ENCODE measurements at places on chromosomes 6 and 20.

- no peak for DNase-seq
Observed at GRCh38 chr20:17925141-17925939, 43.3 kb downstream of the SNX5 start.

DNA sequence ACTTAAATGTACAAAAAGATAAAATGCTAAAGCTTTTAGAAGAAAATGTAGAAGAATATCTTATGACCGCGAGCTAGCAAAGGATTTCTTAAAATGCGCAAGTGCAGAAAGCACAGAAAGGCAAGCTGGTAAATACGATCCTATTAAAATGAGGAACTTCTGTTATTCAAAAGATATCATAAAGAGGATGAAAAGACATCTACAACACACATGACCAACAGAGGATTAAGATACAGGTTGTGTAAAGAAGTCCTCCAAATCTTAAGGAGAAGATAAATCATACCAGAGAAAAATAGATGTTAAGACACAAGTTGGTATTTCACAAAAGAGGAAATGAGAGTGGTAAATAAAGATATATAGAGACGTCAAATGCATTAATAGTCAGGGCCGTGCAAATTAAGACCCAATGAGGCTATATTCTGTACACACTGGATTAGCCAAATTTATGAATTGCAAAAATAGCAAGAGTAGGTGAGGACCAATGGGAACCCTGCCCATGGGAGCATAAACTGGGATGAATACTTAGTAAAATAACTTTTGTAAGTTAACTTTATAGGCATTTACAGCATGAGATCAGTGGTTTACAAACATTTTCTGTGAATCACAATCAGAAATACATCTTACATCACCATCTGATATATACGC is 23.0 kb downstream of the APCDD1L start:
- DNase-seq = no peak

- no peak for DNase-seq
Observed at GRCh38 chr6:64034910-64035655, 399.5 kb downstream of the PHF3 start.

- no peak for DNase-seq
Observed at GRCh38 chr6:167027772-167028171, 28.6 kb downstream of the CEP43 start.

DNA sequence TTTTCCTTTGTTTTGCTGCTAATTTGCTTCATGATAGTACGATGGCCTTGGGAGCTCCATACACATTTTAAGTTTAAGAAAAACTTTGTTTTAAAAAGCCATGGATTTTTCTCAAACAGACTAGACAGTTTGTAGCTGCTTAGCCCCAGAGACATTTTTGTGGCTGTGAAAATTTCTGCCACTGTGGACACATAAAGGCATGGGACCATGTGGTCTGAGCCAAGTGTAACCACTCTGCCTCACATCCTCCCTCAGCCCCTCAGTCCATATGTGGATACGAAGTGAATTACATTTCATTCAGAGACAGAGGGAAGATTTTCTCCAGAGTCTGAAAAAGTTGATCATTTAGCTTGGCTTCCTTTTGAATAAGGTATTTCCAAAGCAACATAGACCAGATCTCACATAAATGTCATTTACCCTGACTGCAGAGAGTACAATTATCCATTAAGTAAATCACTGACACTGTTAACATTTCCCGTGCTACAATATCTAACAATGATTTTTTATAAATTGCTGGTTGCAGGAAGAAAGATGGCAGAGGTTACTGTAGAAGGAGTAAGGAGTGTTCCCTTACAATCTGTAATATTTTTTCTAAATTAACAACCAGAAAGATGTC is 87.4 kb downstream of the GJA1 start:
- no peak for DNase-seq

GRCh38 chr6:151240791-151241642 is 1.2 kb downstream of the AKAP12 start:
- no peak for DNase-seq

GRCh38 chr6:49923826-49924225 is 40.1 kb downstream of the DEFB114 start:
- no peak for DNase-seq

- no peak for DNase-seq
Observed at GRCh38 chr6:158559338-158559894, 475 bp upstream of the TMEM181 start.

GRCh38 chr6:158905277-158905676 is 86.1 kb upstream of the EZR start:
- no peak for DNase-seq

DNA sequence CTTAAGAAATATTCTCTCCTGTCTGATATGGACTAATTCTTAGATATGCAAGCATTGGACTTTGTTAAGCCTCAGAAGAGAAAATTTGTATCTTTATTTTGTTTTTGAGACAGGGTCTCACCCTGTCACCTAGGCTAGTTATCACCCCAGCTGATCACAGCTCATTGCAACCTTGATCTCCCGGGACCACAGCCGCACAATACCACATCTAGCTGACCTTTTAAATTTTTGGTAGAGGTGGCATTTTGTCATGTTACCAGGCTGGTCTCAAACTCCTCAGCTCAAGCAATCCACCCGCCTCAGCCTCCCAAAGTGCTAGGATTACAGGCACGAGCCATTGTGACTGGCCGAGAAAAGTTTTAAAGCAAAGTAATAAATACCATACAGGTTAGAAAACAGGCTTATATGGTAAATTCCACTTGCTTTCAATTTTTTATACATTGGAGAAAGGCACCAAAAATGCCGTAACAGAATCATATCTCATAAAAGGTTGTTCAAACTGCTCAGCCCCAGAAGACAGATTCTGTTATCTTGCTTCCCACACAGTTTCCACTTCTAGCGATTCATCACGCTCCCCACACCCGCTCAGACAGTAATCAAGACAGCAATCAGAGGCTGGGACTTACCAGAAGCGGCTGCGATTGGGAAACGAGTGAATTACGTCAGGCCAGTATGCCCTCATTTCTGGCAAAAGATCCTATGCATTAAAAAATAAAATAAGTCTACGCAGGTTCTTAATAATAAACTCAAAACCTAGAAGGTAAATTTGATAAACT is 13.8 kb downstream of the RNASET2 start:
- no peak for DNase-seq

GRCh38 chr6:7204726-7205125 is 97.0 kb downstream of the RREB1 start:
- no peak for DNase-seq

DNA sequence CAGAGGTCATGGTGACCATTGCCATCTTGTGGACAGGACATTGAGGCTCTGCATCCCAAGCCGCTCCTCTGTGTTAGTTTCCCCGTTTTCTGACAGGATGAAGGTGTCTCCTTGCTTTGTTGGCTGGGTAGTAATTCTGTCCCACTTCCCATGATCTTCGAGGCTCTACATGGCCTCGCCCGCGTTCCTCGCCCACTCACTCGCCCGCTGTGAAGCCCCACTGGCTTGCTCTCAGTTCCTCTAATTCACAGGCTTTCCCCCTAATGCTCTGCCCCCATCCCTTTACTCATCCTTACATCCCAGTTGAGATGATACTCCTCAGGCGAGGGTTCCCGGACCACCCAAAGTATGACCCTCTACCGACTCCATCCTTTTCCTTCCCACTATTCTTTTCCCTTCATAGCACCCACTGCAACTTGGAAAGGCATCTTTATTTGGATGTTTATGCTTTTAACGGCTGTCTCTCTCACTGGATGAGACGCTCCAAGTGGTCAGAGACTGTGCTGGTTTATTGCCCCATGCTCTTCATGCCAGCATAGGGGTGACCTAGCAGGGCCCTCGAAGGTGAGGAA is 511 bp upstream of the SLC35B2 start:
- DNase-seq = no peak

DNA sequence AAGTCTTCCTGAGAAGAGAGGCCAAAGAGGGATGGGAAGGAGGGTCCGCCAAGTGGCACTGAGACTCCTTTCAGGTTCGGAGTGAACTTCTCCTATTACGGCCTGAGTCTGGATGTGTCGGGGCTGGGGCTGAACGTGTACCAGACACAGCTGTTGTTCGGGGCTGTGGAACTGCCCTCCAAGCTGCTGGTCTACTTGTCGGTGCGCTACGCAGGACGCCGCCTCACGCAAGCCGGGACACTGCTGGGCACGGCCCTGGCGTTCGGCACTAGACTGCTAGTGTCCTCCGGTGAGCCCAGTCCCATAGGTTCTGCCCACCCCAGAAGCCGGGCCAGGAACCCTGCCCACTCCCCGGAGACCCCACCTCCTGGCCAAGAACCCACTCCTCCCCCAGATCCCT is 4.1 kb downstream of the SLC22A7 start:
- DNase-seq = no peak

- DNase-seq = no peak
Observed at GRCh38 chr6:2369606-2370005, 124.2 kb upstream of the GMDS start.

DNA sequence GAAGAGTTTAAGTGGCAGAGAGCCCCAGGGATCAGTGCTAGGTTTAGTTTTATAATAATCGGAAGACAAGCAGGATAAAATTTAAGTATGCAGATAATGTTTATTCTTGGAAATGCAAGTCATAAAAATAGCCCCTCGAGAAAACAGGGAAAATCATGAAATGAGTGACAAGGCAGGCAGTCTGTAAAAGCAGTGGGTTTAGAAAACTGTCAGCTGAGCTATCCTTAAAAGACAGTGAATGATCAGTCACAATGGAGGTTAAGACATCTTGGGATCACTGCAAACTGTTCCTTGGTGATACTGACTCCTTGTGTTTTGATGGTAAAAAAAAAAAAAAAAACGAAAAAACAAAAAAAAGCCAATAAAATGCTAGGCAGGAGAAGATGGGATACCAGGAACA is 61.3 kb upstream of the BCLAF1 start:
- DNase-seq = no peak

GRCh38 chr20:295804-296203 is 1.6 kb upstream of the ZCCHC3 start:
- no peak for DNase-seq

DNA sequence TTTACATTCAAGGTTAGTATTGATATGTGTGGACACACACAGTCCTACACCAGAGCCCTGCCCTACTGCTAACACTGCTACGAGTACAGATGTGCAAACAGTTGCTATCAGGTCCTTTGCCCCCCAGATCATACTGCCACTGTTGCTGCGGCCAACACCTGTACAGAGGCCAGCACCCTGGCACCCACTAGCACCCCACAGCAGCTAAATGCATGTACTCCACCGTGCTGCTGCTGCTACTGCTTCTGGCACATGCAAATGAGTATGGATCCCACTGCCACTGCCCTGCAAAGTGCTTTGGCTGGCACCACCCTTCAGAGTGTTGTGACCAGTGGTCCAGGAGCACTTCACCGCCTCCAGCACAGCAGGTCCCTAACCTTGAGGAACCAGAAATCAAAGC is 621.9 kb downstream of the GRIK2 start:
- no peak for DNase-seq

- no peak for DNase-seq
Observed at GRCh38 chr6:12289365-12289919, 719 bp upstream of the EDN1 start.

DNA sequence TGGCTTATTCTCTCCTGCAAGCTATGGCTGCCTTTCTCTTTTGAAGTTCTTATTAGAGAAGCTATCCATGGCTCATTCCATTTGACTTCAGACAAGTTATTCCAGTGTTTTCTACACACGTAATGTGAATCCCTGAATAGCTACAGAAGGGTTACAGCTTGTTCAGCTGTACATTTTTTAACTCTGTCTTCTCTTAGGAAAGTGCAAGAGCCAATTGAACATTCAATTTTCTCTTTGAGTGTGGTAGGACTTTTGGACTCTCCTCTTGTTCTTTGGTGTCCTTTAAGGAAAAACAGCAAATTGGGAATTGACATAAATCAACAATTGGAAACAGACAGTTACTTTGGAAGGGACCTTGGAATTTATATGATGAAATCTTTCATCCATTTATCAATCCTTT is 125.8 kb downstream of the EPM2A start:
- DNase-seq = no peak

GRCh38 chr6:85568411-85568810 is 25.2 kb downstream of the SNX14 start:
- DNase-seq = no peak

GRCh38 chr6:33904050-33904746 is 100.4 kb upstream of the MLN start:
- DNase-seq = no peak

DNA sequence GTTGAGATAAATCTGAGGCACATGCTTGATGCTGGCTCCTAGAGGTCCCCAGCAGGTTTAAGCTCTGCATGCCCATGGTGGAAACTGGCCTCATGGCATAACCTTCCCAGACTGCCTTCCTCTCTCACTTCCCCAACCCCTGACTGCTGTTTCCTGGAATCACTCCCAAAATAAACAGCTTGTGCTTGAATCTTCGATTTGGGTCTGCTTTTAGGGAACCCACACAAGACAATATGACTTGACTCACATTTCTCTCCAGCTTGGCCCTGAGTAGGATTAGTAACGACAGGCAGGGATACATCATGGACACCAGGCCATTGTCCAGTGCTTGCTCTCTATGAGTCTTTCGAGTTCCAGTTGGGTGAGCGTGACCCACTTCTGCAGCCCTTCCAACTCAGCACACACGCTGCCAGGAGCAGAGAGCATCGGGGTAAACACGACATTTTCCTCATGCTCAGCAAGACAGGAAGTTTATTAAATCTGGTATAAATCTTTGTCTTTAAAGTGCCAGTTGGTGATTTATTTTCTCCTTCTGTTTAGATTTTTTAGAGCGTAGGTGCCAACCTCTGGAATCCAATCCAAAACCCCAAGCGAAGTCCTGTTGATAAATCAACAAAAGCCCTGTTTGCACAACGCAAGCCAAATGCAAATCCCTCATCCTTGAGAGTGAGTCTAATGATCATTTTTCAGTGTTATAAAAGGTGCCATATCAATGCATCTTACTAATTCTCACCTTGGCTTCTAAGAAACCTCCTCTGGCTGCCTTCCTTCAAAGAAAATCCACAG is 135.0 kb downstream of the FOXA2 start:
- DNase-seq = no peak

GRCh38 chr20:5770231-5770986 is 20.2 kb downstream of the SHLD1 start:
- DNase-seq = no peak

DNA sequence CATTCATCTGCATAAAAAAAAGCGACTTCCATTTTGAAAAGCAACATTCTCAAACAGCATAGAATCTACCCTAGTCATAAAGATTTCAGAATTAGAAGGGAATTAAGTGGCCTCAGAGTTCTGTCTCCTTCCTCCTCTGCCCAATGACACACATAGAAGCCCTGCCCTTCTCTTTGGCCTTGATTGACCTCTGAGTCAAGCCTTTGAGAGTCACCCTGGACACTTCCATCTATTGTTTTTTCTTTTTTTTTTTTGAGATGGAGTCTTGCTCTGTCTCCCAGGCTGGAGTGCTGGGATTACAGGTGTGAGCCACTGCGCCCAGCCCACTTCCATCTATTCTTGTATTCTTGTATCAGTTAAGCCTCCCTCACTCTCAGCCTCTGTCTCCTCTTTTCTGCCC is 44.8 kb upstream of the CTNNBL1 start:
- DNase-seq = no peak
